ENCODE measurements at places on chromosomes 7 and 10.

GRCh38 chr7:83872501-83872900, 223.6 kb upstream of the SEMA3E start:
- no peak for DNase-seq

- peak; percentile 52 for DNase-seq
These were observed 942 bp downstream of the TRAPPC14 start for GRCh38 chr7:100157334-100158228.

DNA sequence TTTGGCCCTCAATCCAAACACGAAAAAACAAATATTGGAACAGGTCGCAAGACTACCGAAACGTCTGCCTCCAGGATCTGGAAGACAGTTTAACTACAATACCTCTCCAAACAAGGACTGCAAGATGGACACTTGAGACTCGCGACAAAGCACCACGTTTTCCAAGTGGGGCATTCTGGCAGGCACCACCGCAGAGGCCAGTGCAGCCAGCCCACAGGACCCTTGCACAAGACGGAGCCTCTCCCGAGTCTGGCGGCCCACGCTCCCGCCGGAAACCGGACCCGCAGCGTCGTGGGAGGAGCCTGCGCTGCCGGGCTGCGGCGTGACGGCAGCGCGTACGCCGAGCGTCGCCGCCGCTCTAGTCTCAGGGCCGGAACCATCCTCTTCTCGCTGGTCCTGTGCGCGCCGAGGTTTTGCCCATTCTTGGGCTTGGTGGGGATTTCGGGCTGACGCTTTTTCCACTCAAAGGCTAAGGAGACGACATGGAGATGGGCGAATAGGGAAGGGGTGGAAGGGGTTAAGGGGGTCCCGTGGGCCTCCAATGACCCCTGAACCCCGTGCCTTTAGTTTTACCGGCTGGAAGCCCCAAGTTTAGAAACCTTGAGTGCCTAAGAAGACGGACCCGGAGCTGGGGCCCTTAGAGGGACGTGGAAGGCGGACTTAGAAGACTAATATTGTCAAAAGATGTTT, at the start of gene ORC5:
Gene ORC5, minus strand, starts transcription at position 283 of the 690 bp plus-strand sequence. Its CDS starts 109 bp downstream, at position 174.
- peak; percentile 90 for DNase-seq

DNA sequence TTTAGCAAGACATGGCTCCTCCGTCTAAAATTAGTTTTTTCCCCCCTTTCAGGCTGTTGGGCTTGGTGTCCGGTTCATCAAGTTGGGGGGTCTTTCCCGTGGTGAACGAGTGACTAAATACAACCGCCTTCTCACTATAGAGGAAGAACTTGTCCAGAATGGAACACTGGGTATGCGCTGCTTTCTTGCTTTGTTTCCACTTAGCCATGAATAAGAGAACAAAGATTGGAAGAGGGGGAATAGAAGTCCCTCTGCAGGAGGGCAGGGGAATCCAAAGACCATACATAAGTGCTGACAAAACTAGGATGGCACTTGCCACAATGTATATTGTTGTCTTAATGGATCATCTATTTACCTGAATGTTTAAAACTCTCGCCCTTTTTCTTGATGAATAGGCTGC, 30.5 kb downstream of the ENO4 start:
- no peak for DNase-seq

- no peak for DNase-seq
These were observed 8.9 kb downstream of the CHAT start for GRCh38 chr10:49622426-49623425.

DNA sequence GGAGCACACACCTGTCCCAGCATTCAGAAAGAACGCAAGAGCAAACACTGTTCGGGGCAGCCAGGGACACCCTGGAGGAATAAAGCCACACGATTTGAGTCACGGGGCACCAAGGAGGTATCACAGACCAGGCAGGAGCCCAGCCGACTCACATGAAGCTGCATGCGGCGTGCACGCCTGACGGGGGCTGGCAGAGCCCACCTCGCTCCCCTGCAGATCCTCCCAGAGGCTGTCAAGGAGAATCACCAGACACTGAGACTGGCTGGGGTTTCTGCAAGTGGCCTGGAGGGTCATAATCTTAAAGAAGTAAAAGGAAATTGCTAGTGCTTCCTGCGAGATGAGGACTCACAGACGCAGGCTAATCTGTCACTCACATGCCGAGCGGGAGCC, 61.6 kb downstream of the TCERG1L start:
- no peak for DNase-seq

GRCh38 chr7:135389971-135390370, 119.9 kb downstream of the CNOT4 start:
- no peak for DNase-seq

DNA sequence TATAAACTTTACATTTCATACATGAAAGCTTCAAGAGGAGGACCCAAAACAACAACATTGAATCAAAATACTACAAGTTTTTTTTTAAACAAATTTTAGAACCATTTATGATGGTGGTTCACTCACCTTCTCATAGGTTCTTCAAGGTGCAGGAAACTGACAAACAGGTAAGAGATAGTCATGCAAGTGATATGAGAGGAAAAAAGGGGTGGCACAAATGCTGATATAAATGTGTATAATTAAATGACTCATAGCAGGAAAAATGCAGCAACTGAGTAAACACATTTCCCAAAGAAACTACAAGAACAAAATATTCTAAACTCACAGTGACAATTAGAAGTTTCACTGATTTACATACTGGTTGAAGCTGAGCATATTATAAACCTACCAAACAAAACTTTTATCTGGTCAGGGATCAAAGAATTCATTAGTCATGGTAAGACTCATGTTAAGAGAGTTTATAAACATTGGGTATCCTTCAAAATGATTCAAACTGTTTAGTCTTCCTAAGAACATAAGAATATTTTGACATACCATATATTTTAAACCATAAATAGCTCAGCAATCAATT, 14.1 kb downstream of the ZWINT start:
- DNase-seq: no peak

DNA sequence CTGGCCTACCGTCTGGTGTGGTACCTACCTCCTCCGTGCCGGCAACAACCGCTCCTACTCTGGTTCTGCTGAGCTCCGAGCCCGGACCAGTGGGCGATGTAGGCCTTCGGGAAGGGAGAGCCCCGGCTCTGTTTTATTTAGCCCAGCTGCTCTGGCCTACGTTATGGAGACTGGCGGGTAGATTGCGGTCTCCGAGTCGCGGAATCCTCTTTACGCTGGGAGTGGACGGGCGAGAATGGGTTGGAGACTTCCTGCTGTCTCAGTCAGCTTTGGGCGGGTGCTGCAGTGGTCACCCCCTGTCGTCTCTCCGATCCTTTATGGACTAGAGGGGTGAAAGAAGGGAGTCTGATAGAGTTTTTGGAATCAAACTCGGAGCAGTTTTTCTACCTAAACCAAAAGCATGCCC, 406 bp downstream of the CBLL1 start:
- no peak for DNase-seq

- DNase-seq: no peak
These were observed 22.8 kb downstream of the SPOCK2 start for GRCh38 chr10:72065439-72066025.

GRCh38 chr10:15267496-15267895, 99.0 kb upstream of the NMT2 start:
- DNase-seq: no peak

- no peak for DNase-seq
These were observed 6.6 kb upstream of the ABCC2 start for GRCh38 chr10:99775850-99776249.

DNA sequence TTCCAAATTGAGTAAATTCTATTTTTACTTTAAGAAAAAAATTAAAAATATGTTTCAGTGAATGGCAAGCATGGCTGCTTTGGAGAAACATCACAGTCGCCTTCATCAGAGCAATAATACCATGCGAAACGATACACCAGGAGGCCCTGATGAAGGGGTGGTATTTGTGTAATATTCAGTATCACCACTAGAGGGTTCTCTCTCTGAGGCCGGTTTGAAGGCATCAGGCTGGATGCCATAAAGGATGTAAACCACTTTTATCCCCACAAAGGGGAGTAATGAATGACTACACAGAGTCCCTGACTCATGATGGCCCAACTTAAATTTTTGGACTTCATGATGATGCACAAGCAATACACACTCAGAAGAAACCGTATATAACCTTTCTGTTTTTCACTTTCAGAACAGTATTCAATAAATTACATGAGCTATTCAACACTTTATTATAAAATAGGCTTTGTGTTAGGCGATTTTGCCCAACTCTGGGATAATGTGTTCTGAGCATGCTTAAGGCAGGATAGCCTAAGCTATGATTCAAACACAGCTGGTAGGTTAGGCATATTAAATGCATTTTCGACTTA, 95.5 kb downstream of the PPP1R17 start:
- peak; percentile 49 for DNase-seq

GRCh38 chr10:3136763-3137611, 35.6 kb downstream of the PITRM1 start:
- DNase-seq: no peak

DNA sequence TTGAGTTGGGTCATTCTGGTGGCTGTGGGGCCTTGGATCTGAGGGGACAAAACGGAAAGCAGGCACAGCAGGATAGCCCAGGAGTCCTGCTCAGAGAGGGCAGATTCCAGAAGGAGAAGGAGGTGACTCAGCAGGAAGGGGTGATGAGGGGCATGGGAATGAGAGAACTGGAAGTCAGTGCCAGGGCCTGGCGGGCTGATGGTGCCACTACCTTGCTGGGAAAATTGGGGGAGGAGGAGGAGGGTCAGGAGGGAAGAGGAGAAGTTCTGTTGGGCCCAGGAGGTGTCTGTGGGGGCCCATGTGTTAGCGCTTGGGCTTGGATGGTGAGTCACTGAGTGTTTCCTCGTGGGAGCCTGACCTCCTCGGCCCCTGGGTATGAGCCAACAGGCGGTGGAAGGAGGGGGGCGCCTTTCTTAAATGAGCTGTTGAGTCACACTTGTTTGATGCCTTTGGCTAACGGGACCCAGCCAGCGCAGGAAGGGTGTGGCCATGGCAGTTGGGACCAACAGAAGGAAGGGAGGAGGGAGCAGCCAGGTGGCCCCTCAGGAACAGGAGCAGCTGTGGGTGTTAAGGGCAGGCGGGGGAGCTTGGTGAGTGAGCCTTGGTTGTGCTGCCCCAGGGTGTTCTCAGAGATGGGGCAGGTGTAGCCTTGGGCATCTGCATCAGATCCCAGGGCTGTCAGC, 130.0 kb upstream of the BTBD16 start:
- no peak for DNase-seq

DNA sequence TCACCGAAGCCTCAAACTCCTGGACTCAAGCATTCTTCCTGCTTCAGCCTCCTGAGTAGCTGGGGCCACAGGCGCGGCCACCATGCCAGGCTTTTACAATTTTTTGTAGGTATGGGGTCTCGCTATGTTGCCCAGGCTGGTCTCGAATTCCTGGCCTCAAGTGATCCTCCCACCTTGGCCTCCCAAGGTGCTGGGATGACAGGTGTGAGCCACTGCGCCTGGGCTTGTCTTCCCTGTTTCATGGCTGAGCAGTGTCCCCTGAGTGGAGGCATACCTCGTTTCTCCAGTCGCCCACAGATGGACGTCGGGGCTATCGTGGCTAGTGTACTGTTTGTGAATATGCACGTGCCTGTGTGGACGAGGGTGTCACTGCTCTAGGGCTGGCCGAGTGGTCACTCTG, 11.3 kb downstream of the INPP5A start:
- no peak for DNase-seq

DNA sequence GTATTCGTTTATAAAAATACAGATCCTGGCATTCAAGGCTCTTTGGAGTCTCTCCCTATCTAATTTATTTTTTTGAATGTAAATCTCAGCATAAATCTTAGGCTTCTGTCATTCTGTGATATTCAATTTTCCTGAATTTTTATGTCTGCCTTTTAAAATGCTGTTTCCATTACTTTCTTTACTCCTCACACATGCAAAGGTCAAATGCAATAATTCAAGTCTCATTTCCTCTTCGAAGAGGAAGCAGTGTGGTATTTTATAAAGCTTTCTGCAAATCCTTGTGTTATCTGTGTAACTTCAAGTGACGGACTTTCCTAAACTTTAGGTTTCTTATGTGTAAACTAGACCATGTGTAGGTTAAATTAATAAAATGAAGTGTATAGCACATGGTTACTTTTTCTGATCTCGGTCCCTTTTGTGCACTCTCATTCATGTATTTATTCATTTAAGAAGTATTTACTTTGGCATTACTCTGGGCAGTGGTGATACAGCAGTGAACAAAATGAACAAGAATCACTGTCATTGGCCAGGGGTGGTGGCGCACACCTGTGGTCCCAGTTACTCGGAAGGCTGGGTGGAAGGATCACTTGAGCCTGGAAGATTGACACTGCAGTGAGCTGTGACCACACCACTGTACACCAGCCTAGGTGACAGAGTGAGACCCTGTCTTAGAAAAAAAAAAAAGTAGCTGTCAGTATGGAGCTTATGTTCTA, 332.2 kb downstream of the EXOC4 start:
- DNase-seq: no peak

- no peak for DNase-seq
These were observed 361.8 kb downstream of the PLXNA4 start for GRCh38 chr7:132214452-132214851.

DNA sequence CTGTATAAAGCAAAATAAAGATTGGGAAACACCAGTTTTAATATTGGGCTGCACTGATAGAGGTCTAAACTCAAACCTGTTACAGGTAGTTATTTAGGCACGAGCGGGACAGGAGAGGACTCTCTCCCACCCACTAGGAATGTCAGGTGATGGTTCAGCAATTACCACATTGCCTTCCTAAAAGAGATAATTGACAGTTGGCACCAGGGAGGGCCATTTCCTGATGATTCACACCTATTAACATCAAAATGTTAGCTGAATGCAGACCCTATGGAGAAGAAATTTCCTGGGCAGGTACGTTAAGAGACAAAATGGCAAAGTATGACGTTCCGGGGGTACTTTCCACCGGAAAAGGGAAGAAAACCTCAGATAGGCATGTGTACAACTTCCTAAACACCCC, 272.6 kb downstream of the SDHAF3 start:
- DNase-seq: no peak

DNA sequence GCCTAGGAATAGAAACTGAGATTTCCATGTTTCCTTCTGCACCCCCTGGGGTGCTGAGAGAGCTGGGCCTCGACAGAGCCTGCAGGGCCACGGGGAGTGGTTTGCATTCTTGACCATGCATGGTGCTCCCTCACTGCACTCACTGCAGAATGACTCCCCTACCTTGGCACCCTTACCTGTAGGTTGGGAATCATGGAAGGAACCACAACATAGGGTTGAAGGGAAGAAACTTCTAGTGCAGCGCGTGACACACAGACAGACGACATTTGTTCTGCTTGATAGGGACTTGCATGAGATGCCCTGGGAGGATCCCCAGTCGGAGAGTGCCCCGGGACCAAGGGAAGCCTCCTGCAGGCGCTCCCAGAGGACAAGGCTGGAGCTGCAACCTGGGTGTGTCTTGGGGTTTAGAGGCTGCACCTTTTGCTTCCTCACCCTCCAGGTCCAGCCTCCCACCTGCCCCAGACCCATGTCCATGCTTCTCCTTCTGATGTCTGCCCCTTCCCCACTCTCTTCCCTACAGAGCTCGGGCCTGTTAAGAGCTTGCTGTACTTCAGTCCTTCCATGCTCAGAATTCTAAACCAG, 245.2 kb downstream of the ABCA13 start:
- DNase-seq: no peak

GRCh38 chr10:32348297-32349198, 1.6 kb upstream of the EPC1 start:
- DNase-seq: no peak

GRCh38 chr7:130324306-130324943, 20.2 kb upstream of the CPA5 start:
- no peak for DNase-seq

GRCh38 chr7:96303686-96304443, 18.0 kb downstream of the SLC25A13 start:
- no peak for DNase-seq

- DNase-seq: no peak
These were observed 18.9 kb downstream of the RCC1L start for GRCh38 chr7:75054744-75055143.

- no peak for DNase-seq
These were observed 9.4 kb downstream of the IFRD1 start for GRCh38 chr7:112459645-112460044.

GRCh38 chr7:2166625-2167280, 66.0 kb downstream of the MAD1L1 start:
- no peak for DNase-seq

Measured in GM13977 (cell line).